ENCODE measurements at places on chromosomes 3 and 15. TPM values are rescaled to one million over a fixed set of nuclear protein-coding genes. Genes with fewer than 3 reads are reported as not detected.
A peak's percentile ranks its signal among the peaks of the same experiment; 100 is the strongest.

ACTC1 gene
- total RNA-seq = 0.49 TPM

NANOGP8 gene
- not detected for total RNA-seq

DNA sequence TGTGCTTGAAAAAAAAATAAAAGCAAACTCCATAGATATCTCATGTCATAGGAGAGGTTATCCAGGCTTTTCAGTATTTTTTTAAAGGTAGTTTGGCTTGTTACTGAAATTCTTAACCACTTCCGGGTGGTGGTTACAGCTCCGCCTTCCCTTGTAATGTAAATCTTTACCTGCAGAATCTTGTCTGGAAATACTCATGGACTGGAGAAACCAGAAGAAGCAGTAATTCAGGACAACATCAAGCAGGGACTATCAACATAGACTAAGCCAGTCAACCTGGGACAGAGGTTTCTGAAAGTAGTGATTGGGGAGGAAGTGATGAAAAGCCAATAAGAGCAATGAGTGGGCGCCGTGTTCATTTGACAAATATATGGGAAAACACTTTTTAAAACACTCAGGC is 78.9 kb upstream of the SKOR1 start:
- H3K27ac ChIP-seq = no peak overlapping the region
- no peak overlapping the region for H3K4me3 ChIP-seq
- DNase-seq = no peak

ANKDD1A gene
- total RNA-seq = 4.9 TPM

DNA sequence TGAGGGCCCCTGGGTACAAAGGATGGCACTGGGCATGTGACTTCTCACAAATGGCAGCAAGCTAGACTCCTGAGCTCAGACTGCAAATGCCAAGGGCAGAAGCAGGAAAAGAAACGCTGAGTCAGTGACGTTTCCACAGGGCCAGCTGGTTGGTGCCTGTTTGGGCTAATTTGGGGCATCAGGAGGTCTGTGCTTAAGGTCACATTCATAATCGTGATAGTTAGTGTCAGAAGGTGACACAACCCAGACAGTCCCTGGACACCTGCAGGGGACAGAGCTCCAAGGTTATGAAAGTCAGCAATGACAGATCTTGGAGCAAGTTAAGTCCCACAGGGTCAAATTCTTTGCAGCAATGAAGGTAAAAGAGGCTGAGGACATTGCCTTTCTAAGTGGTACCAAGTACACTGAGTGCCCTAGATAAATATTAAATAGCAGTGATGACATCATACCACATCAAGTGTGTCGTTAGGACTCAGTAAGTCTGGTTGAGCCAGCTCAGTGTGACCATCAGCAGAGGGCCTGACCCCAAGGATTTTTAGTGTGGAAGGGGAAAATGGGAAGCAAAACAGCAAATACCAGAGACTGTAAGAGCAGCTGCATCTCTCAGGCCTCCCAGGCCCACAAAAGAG is 556.9 kb upstream of the CFAP20DC start:
- no peaks in the 10 kb centered on the region for H3K36me3 ChIP-seq
- no peak for DNase-seq
- H3K27me3 ChIP-seq = no peaks in the 10 kb centered on the region
- H3K27ac ChIP-seq = no peak overlapping the region
- no peaks in the 10 kb centered on the region for H3K4me1 ChIP-seq

ZNF620 gene
- 3.6 TPM for total RNA-seq

DNA sequence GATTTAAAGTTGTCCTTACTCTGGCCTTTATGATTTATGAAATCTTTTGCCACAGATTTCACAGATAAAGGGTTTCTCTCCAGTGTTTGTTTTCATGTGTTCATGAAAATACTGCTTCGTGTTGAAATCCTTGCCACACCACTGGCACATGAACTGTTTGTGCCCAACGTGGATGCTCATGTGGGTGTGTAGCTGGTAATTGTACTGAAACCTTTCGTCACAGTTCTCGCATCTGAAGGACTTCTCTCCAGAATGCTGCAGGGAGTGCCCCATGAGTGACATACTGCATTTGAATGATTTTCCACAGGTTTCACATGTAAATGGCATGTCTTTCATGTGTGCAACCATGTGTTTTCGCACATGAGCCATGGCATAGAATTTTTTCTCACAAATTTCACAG is 111.9 kb downstream of the DOCK3 start:
- no peaks in the 10 kb centered on the region for H3K4me1 ChIP-seq
- H3K4me3 ChIP-seq = no peak overlapping the region
- DNase-seq = no peak
- H3K27me3 ChIP-seq = no peaks in the 10 kb centered on the region

SFMBT1 gene
- total RNA-seq = 16.1 TPM

MORC1 gene
- not detected for total RNA-seq

DNA sequence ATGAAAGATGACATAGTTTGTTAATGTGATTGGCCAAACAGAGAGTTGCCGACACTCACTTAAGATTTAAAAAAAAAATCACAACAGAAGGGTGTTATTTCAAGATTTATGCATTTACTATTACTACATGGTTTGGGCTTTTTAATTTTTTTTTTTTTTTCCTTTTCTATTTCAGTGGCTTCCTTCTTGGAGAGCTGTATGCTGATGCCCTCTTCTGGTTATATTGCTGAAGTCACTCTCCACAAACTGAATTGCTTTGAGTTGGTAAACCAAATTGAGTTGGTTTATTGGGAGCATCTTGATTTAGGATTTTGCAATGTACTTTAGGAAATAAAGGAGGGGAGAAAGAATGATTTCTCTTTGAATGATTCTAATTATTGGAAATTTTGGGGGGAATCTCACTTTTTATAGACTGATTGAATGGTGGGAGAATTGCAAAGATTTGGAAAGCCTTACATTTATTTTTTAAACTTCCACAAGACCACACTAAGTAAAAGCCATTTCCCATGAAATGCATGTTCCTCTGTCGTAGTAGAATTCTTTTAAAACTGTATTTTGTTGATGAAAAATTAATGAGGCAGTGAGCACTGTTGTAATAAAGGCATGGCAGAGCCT is 186.6 kb upstream of the FEZF2 start:
- no peaks in the 10 kb centered on the region for H3K36me3 ChIP-seq
- H3K4me3 ChIP-seq = no peak overlapping the region
- peaks cover 7% of the 10 kb centered on the region for H3K27me3 ChIP-seq
- H3K27ac ChIP-seq = no peak overlapping the region

LRTM1 gene
- total RNA-seq = not detected

- no peak for DNase-seq
- H3K27ac ChIP-seq = no peak overlapping the region
- H3K36me3 ChIP-seq = no peaks in the 10 kb centered on the region
- peaks cover 6% of the 10 kb centered on the region for H3K4me1 ChIP-seq
Observed at GRCh38 chr3:40229386-40229785, 80.1 kb upstream of the EIF1B start.

DNA sequence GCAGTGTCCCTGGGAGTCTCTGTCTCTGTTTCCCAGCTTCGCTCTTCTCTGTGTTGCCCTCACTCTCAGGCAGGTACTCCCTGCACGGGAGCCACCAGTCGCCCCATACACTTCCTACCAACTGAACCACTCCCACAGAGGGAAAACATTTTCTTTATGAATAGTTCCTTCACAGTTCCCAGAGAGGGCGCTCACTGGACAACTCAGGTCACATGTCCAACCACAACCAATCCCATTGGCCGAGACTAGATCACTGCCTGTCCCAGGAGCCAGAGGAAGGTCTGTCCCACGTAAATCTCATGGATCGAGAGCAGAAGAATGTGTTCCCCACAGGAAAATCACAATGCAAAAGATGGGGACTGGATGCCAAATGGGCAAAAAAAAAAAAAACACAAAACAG is 26.1 kb downstream of the GRK7 start:
- no peaks in the 10 kb centered on the region for H3K36me3 ChIP-seq
- H3K27me3 ChIP-seq = no peaks in the 10 kb centered on the region
- no peak for DNase-seq

- H3K36me3 ChIP-seq = no peaks in the 10 kb centered on the region
- no peaks in the 10 kb centered on the region for H3K27me3 ChIP-seq
- H3K4me1 ChIP-seq = peaks cover 51% of the 10 kb centered on the region
- DNase-seq = peak; percentile 67
- no peak overlapping the region for H3K4me3 ChIP-seq
Observed at GRCh38 chr3:15324379-15324808, 8.0 kb downstream of the SH3BP5 start.
